ENCODE measurements at places on chromosomes 5 and 9.

DNA sequence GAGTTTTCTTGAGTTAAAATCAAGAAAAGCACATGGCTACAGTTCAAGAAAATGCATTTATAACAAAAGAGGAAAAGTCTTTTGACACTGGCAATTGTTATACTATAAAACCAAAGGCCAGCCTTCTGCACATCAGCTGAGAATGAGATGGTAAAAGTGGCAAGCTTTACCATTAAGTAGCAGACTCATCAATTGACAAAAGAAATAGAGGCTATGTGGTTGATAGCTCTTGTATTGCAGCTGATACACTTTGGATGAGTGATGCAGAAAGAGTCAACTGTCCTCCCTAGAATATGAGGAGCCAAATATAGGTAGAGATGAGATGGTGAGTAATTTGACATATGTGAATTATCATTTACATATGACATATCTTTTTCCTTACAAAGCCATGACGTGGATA, 1100.9 kb upstream of the CDH6 start:
- DNase-seq: no peak

DNA sequence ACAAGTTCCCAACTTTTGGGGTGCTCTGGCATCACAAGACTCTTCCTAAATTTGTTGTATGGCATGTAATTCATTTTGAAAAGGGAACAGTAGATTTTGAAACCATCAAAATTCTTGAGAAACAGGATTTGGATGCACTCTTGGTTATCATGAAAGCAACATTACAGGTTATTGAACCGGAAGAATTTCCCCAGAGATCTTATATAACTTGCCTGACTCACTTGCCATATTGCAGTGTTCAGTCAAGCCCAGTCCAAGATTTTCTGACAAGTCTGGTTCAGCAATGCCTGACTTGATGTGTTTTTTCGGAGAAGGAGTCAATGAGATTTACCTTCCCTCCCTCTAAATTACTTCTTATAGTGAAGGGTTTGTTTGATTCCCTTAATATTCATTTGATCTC, 32.0 kb downstream of the SMIM15 start:
- no peak for DNase-seq

DNA sequence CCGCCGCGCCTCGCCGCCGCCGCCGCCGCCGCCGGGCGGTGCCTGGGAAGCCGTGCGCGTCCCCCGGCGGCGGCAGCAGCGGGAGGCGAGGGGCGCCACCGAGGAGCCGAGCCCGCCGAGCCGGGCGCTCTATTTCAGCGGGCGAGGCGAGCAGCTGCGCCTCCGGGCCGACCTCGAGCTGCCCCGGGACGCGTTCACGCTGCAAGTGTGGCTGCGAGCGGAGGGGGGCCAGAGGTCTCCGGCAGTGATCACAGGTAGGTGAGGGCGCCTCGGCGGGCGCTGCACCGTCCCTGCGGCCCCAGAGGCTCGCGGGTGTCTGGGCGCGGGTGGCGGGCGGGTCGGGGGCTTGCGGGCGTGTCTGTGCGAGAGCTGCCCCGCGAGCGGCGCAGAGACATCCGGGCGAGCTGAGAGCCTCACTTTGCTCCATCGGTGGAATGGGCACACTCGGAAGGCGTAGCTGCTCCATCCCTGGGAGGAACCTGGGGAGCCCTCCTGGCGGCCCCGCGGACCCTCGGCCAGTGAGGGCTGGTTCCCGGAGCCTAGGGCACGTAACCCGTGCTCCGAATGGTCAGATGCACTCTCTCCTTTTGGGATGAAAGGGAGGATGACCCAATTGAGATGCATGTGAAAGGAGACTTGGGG, 864 bp downstream of the PAPPA start:
- no peak for DNase-seq

DNA sequence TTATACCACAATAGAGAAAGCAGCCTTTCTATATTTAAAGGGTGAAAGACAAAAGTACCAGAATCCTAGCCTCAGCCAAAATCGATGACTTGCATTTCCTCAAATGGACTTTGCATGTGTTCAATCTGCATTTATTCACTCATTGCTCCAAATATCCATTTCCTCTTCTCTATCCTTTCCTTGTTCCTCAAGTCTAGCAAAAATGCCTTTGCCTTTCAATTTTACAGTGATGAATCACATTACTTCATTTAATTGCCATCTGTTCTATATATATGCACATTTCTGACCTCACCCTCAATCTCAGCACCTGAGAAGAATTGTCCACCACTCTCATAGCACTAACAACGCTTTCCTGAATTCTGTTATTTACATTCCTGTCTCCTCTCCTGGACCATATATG, 329.5 kb downstream of the CTNND2 start:
- no peak for DNase-seq

GRCh38 chr5:848671-849111, 2.1 kb downstream of the ZDHHC11 start:
- no peak for DNase-seq

GRCh38 chr5:57499262-57500050, 16.8 kb upstream of the ACTBL2 start:
- no peak for DNase-seq

DNA sequence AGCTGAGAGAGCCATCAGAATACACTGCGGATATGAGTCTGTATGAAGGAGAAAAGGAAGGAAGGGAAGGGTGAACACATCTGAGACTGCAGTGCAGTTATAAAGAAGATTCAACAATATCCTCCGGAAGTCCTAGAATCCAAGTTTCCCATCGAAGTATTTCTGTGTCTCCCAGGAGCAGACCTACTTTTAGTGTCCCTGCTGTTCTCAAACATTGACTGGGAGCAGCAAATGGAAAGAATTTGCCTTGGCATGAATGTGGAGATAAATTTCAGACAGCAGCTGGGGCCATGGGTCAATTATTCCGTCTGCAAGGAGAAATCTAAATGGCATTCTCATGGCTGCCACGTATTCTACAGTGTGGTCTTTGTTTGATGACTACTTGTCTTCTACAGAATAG, 478.1 kb upstream of the SMC2 start:
- no peak for DNase-seq

DNA sequence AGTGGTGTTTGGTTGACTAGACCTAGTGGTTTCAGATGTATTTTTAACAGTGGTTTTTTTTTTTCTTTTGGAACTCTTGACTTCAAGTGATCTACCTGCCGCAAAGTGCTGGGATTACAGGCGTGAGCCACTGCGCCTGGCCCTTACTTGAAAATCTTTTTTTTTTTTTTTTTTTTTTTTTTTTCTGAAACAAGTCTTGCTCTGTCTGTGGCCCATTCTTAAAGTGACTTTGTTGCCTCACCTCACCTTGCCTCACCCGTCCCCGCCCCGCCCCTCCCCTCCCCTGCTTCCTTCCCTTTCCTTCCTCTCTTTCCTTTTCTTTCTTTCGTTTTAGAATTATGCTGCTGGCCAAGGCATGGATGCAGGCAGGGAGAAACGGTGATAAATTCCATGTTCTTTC, 26.0 kb downstream of the GPBP1 start:
- DNase-seq: no peak

GRCh38 chr9:94779693-94780290, 53.3 kb downstream of the AOPEP start:
- no peak for DNase-seq

DNA sequence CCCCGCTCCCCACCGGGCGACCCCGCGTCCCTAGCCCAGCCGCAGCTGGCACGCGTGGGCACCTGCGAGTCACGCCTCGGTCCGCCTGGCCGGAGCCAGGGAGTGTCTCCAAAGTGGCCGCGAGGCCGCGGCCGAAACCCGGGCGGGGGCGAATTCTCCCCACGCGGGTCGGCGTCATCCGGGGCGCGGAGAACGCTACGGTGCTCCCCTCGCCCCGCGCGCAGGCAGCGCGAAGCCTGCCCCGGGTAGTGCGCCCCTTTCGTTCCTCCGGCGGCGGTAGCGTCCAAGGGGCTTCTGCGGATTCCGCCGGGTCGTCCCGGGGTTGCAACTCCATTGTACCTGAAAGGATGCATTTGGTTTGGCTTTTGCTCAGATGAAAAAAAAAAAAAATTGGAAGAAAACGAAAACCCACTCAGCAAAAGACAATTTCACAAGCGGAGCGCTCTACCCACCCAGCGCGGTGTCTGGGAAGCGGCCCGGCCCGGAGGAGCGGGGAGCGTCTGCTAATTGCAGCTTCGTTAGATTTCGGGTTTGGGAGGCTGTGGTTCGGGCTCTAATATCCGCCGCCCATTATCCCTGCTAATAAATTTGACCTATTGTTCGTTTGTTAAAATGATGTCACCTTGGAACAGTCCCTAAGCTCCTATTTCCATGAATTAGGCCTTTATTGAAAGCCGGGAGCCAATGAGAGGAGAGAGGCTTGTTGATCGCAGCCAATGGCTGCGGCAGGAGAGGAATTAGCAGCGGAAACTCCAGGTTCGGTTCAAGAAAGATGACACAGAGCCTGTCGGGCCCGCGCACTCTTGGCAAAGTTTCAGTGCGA, at the start of gene TLX3:
Gene TLX3 (plus strand): TSS at position 796 of the 823 bp plus-strand sequence. CDS start 118 bp downstream, outside the sequence.
- DNase-seq: no peak

- DNase-seq: no peak
Measured at GRCh38 chr9:119698535-119698934, 329.3 kb upstream of the BRINP1 start.

DNA sequence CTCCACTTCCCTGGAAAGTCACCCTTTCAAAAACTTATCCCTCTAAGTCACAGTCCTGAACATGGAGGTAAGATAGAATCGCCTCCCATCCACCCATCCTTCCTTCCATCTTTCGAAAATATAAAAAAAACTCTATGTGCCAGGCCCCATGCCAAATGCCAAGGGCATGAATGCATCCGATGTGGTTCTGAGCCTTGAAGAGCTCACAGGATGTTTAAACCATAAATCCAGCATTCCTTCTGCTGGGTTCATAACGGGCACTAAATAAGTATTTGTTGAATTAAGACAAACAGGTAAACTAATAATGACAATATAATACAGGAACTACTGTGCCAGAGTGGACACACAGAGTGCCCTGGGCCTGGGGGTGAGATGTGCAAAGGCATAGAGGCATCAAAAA, 147.3 kb downstream of the TTLL11 start:
- DNase-seq: no peak

DNA sequence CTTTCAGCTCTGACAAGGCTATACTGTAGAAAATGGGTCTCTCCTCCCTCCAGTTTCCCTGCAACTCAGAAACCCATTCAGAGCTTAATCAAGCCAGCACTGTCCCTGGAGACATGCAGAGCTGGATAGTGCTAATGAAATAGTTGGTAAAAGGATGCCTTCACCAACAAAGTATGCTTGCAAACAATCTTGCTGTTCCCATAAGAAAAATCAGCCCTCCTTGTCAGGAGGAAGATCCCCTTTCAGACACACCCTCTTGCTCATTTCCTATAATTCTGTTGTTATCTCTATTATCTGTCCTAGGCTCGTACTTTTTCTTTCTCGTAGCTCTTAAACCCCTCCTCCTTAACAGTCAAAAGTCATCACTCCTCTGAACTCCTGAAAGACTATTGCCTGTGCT, 9.9 kb upstream of the OSMR start:
- DNase-seq: no peak

DNA sequence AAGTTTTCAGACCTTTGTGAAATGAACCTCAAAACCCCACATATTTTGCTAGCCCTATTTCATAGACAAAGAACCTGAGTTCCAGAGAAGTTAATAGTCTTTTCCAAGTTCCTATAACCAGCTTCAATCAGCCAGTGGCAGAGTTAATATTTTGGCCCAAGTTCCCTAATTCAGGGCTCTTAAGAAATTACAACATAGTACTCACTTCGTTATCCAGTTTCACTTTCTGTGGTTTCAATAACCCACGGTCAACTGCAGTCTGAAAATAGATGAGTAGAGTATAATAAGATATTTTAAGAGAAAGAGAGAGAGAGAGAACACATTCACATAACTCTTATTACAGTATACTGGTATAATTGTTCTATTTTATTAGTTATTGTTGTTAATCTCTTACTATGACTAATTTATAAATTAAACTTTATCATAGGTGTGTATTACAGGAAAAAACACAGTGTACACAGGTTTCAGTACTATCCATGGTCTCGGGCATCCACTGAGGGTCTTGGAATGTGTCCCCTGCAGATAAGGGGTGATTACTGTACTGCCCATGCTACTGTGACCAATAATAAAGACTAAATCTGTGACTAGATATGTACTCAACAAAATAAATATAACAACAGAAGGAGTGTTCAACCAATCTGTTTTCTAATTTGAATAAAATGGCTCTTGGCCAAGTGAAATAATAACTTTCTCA, 9.3 kb upstream of the MYOT start:
- DNase-seq: no peak

DNA sequence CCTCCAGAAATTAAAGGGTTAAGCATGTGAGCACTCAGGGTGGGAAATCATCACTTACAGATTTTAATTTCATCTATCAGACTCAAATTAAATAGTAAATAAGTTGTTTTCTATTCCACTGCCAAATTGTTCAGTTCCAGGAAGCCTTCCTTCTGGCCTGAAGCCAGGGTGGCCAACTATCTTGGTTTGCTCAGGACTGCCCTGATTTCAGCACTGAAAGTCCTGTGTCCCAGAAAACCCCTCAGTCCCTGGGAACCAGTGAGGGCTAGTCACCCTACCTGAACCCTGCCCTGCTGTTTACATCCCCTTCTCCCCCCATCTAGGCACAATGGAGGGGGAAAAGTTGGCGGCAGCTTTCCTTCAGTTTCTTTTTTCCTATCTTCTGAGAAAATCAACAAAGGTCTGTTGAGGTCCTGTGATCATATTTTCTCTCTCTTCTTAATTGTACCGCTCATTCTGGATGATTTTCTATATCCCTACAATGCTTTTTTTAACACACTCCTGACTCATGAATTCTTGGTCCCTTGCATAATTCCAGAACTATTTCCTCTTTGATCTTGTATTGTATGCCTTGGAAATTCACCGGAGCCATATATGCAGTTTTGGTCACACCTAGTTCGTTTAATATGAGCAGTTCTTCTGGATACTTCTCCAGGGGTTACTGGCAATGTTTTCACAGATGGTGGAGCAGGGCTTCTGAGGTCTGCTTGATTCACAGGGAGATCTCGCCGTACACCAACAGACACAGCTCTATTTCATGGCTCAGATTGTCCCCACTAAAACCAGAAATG, 103.8 kb downstream of the MAP1B start:
- no peak for DNase-seq

- no peak for DNase-seq
Measured at GRCh38 chr9:97462159-97462558, 39.3 kb upstream of the TMOD1 start.

DNA sequence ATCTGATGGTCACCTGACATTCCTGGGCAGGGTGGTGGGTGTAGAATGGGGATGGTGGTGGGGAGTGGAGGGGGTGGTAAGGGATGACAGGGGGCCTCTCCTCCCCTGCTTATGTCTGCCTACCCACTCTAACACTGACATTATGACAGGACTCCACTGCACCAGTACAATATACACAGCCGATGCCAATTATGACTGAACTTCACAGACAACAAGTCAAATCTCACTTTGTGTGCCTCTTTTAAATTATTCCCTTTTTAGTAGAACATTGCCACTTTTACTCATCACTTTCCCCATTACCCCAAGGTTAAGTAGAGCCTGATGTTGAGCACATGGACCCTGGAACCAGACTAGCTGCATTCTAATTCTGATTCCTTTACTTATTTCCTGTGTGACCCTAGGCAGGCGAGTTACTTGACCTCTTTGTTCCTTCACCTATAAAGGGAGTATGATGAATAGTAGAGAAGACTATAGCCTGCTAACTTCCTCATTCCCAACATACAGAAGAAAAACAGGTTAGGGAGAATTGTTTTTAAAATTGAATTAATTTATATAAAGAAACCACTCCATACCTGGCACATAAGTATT, 464.7 kb downstream of the DMRT2 start:
- DNase-seq: no peak

GRCh38 chr9:23379842-23380241, 446.2 kb downstream of the ELAVL2 start:
- no peak for DNase-seq

GRCh38 chr5:621341-621761, 9.2 kb downstream of the CEP72 start:
- no peak for DNase-seq

Measured in stimulated activated CD4-positive, alpha-beta T cell treated with anti-CD3 and anti-CD28 coated beads, Interleukin-1b, Interleukin-23, amount 100 ng/mL, for 48 hours (primary cell).